Suppressor macrophage treated with lipopolysaccharide for 1 hour (primary cell): ENCODE measurements at places on chromosomes 4 and X.

DNA sequence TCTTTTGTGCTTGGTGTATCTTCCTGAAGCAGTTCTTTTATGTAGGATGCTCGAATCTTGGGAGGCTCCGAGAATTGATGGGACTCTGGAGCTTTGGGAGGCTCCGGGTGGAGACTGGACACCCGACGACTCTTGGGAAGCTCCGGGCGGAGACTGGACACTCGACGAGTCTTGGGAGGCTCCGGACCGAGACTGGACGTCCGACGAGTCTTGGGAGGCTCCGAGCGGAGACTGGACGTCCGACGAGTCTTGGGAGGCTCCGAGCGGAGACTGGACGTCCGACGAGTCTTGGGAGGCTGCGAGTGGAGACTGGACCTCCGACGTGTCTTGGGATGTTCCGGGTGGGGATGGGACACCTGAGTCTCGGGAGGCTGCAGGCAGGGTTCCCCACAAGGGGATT is 1.6 kb downstream of the FAM47A start:
- DNase-seq = no peak

DNA sequence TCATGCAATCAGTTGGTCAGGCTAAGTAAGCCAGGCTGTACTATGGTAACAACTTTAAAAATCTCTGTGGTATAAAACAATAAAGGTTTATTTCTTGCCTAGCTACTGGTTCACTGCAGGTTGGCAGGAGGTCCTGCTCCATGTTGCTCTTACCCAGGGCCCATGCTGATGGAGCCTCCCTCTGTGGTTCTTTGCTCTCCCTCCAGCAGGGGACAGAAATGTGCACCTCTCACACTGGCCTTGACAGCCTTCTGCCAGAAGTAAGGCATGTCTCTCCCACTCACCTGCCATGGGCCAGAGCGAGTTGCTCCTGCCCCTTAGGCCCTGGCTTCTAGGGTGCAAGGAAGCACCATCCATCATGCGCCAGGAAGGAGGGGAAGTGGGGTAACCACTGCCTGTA is 31.1 kb downstream of the CLDN22 start:
- DNase-seq = no peak

DNA sequence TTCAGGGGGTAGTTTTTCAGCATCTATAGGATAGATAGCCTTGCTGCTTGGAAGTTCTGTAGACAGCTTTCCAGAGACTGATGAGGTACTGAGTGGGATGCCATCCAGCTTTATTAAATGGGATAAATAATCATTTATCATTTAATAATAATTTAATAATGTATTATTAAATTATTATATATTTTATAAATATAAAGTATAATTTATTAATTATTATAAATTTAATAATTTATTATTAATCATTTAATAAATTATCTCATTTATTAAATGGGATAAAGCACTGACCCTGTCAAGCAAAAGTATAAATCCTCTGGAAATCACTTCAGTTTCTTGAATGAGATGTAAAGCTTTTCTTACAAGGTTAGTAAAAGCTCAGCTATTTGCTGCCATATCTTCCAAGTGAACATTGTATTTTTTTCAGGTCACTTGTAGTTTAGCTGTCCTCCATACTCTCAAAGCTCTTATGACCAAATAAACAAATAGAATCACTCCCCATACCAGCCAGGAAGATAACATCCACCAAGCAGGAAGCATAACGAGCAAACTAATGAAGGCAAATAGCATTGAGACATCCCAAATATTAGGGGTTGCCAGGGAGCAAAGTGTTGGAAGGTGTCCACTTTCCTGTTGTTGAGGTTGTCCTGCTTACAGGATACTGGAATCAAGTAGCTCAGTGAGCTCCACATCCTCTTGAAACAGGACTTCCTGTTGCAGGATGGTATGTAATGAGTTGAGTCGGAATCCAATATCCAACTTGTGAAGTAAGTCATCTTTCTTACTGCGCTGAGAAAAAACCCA is 88.9 kb downstream of the ZNF674 start:
- no peak for DNase-seq

GRCh38 chr4:158962393-158962792 is 140.5 kb upstream of the RAPGEF2 start:
- no peak for DNase-seq

GRCh38 chrX:39828971-39829370 is 268.8 kb downstream of the BCOR start:
- DNase-seq = no peak

DNA sequence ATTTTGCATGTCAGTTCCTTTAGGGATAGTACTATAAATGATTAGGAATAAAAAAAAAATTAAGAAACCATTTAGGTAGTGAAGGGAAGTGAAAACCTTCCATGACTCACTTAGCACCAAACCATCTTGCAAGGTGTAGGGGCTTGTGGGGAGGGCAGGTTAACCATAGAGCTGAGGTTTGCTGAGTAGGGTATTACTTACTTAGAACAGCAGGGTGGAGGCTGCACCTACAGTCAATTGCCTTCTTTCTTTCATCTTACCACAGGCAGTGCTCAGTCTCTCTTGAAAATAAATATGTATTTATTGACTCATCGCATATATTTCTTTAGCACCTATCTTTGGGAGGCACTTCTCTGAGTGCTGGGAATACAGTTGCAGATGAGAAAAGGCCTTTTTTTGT is 104.9 kb upstream of the GIMD1 start:
- no peak for DNase-seq

- DNase-seq = no peak
Observed at GRCh38 chr4:24656906-24657305, 72.6 kb upstream of the DHX15 start.
